ENCODE measurements at places on chromosomes 6 and 20.

DNA sequence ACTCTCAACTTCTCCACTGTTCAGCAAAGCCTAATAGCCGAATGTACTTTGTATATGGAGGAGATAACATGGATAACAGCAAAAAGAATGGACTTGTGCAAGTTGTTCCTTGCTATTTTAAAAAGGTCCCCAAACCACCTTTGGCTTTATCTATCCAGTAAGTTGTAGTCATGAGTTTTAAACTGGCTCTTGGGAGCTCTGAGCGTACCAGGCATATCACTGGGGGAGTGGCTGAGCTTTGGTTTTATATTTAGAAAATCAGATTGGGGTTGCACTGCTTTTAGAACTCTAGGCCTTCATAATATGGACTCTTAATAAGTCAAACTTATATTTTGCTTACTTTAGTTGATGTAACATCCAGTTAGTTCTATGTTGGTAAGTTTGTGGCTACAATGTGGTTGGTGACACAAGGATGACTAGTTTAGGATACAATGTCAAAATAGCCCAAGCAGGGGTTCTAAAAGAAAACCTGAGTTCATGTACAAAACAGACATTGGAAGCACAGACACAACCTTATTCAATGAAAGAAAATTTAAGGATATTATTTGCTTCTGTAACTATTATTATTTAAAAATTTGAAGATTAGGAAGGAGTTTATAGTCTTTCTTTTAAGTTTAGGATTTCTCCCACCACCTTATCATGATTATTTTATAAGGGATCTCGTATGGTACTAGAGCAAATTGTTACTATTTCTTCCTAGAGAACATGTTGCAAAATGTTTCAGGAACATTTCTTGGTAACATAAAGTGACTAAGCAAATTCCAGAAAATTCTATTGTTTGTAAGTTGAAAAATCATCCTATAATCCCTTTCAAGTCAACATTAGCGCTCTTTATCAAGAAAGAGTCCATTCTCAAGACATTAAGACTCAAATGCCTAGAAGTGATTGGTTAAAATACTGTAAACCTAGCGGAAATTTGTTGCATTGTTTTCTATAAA is 165.8 kb upstream of the SUPT3H start:
- no peak for DNase-seq

DNA sequence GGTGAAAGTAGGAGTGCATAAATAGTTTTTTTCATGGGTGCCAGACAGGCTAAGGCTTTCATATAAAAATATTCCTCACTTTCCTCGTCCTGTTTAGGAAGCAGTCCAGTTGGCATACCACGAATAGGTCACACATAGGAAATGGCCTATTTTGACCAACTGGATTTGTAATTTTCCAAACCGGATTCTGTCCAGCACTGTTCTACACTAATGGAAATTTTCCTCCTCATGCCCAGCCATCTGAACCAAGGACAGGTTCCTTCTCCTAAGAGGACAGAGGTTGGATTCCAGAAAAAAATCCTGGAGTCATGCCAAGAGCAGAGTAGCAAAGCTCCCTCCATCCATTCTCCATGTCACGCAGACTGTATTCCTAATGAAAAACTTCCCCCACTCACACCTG is 43.1 kb downstream of the PANK2 start:
- DNase-seq, result no peak

- no peak for DNase-seq
Measured at GRCh38 chr6:15343490-15344191, 97.8 kb downstream of the JARID2 start.

DNA sequence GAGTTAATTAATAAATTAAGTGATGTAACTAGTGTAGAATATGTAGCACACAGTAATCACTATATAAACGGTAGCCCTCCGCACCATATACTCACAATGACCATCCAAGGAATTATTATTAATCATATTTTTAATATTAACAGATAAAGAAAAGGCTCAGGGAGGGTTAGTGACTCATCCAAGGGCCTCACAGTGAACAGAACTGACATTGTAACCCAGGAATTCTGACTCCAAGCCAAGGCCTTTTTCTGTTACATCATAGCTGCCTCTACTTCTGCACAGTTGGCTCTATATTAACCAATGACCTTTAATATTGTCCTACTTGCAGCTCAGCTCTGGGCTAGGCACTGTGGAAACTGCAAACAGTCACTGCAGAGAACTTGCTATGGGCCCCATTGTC is 117.5 kb upstream of the SIRPG start:
- DNase-seq, result no peak

DNA sequence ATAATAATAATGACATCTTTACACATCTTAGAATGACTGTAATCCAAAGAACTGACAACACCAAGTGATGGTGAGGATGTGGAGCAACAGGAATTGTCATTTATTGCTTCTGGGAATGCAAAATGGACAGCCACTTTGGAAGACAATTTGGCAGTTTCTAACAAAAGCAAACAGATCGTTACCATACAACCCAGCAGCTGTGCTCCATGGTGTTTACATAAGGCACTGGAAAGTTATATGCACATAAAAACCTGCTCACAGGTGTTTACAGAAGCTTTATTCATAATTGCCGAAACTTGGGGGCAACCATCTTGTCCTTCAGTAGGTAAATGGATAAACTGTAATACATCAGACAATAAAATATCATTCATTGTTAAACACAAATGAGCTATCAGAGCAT is 18.3 kb upstream of the ASF1A start:
- no peak for DNase-seq

All from DMS79 treated with DMSO at 0.1 percent for 48 hours (cell line).